ENCODE measurements at places on chromosomes 5 and 9.
A peak's percentile ranks its signal among the peaks of the same experiment; 100 is the strongest.

DNA sequence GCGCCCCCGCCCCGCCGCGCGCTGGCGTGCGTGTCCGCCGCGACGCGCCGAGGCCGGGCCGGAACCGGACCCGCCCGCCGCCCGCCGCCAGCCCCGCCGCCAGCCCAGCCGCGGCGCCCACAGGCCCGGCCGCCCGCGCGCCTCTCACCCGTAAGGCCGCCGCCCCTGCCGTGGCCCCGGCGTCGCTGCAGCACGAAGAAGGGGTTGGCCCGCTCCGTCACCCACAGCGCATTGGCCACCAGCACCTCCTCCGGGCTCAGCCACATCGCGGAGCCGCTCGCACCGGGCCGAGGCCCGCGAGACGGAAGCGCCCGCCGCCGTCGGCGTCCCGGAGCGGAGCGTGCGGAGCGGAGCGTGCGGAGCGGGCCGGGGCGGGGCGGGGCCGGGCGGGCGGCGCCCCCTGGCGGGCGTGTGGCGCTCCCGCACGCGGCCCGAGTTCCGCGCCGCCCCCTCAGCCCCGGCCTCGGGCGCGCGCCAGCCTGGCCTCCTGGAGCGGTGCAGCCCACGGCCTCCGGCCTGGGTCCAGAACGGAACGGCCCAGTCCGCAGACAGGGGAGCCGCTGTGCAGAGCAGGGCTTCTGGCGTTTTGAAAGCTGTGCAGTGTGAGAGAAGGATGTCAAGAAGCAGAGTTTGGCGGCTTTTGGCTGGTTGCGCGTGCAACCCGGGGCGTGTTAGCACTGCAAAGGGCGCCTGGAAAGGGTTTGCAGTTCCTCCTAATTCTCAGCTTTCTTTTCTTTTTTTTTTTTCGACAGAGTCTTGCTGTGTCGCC, at the start of gene TBC1D9B:
Gene TBC1D9B (minus strand): TSS at position 342 of the 769 bp plus-strand sequence. CDS start 76 bp downstream, at position 266.
- peak; percentile 78 for DNase-seq

DNA sequence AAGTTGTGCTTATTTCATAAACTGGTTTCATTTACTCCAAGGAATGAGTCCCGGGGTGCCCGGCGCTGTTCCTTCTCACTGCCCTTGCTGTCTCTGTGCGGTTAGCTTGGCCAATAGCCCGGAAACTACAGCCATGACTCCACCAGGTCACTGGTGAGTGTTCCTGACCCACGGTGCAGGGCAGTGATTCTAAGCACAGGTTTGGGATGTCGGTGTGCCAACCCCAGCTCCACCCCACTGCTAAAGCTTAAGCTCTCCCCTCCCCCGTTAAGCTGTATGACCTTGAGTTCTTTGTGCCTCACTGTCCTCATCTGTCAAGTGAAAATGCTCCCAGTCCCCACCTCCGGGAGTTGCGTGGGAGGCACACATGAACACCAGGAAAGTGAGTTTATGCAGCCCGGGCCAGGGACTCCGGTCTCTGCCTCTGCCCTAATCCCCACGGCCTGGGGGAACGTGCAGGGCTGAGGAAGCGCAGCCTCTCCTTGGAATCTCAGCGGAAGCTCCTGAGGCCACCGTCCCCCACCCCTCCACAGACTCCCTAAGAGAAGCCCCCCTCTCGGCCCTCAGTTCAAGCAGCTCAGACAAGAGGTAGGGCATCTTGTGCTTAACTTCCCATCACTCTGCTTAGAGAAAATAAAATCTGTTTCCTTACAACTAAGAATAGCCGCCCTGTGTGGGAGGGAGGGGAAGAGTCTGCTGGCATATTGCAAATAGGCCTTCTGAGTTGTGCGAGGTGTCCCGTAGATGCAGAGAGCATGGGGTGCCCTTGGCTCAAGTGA, 92.0 kb upstream of the RAI14 start:
- no peak for DNase-seq

DNA sequence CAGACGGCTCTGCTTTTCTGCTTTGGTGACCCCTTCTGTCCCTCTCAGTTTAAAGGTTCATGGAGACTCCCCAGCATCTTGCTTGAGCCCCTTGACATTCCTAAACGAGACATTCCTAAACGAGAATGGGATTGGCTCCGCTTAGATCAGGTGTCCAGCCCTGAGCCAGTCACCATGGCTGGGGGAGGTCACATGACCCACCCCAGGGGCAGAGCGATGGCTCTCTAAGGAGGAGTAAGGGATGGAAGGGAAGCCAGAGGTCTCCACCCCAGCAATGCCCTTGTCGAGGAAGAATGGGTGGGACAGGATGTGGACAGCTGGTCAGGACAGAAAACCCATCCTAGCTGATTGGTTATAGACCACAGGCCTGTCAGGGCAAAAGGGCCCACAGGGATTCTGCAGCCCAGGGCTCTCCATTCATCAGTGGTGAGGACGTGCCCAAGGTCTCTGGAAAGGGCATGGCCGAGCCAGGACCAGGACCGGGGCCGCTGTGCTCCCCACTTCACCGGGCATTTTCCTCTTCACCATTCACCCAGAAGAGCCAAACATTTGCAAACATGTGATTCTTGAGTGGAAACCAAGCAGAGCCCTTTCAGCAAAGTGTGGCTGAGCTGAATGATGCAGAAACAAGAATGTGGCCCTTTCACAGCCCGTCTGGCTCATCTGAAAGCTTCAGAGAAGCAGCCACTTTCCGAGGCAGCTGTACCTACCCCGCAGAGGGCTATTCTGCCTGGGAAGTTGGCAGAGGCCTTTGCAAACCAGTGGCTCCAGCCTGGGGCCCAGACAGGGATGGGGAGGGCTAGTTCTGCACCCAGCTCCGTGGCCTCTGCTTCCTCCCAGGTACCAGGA, 19.8 kb upstream of the AIF1L start:
- no peak for DNase-seq

GRCh38 chr5:42855811-42856210, 44.1 kb upstream of the SELENOP start:
- DNase-seq: no peak

DNA sequence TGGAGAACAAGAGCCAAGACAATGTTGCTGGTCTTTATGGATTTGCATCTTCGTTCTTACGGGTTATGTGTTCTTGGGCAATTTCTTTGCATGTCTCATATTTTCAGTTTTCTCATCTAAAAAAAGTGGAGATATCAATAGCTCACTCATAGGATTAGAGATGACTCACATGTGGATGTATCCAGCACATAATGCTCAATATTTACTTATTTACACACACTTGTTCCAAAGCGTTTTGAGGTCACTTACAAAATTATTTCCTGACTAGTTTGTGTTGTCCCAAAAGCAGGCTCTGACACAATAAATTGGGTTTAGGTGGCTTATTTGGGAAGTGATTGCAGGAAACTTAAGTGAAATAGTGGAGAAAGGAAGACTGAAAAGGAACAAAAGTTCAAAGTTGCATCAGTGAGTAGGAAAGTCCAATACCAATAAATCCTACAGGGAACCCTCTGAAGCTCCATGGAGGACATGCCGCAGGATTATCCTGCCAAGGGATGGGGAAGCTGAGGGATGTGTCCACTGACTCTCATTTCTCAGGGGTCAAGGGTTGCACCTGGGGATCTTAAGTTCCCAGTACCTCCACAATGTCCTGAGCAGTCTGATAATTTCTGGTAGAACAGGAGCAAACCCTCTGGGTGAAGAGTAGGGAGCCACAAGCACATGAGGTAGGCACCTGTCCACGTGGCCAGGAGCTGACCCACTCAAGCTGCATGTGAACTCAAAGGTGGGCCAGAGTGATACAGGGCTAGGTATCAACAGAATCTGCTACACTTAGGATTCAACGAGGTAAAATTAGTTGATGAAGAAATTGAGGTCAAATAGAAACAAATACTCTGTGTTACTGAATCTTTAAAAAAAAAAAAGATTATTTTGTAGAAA, 37.4 kb upstream of the SLC44A1 start:
- DNase-seq: no peak

DNA sequence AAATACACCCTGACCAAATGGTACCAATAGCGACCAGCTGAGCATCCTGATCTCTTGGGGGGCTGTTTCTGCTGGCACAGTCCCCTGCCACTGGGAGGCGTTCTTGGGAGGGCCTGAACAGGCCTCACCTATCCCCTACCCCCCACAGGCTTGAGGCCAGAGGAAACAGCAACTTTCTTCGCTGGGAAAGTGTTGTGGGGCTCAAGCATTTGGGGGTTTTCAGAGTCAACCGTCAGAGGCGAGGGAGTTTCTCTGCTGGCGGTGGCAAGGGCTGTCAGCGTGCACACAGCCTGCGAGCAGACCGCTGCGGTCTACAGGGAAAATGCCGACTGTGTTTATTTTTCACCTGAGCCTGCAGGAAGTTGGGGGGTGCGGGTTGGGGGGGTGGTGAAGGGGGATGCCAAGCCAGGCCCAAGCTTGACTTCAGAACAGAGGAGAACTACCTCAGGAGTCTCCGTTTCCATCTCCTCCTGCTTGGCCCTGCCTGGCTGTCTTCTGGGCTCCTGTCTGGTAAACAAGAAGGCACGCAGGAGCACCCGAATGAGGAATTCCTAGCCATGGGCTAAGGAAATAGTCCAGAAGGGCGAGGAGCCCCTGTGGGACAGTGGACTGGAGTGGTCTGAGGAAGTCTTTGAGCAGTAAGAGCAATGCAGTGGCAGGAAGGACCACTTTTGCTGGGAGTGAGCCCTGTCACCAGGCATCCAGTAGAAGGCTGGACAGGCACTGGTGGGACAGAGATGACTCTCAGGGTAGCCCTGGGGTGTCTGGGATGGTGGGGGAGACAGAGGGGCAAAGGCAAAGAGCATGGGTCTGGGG, 18.1 kb downstream of the TCF7 start:
- DNase-seq: peak; percentile 78

- no peak for DNase-seq
Observed at GRCh38 chr9:34377404-34377746, 677 bp upstream of the MYORG start.

GRCh38 chr9:85501456-85501855, 240.3 kb downstream of the AGTPBP1 start:
- DNase-seq: no peak

GRCh38 chr5:82327941-82328340, 49.8 kb upstream of the RPS23 start:
- DNase-seq: no peak

- no peak for DNase-seq
Observed at GRCh38 chr9:93653760-93654159, 77.4 kb downstream of the PHF2 start.

GRCh38 chr5:59709846-59710245, 183.7 kb downstream of the PDE4D start:
- DNase-seq: no peak

- no peak for DNase-seq
Observed at GRCh38 chr9:976258-976942, at the start of gene DMRT3. Gene DMRT3 (plus strand): TSS chr9:976655. CDS start chr9:977002, 347 bp downstream.

- DNase-seq: no peak
Observed at GRCh38 chr5:59380350-59380951, 513.1 kb downstream of the PDE4D start.

GRCh38 chr5:92504346-92504745, 1076.7 kb downstream of the NR2F1-AS1 start:
- no peak for DNase-seq

Data from T-helper 1 cell (primary cell).